Activated CD4-positive, CD25-positive, alpha-beta regulatory T cell (primary cell): ENCODE measurements at places on chromosomes 5 and 9.

DNA sequence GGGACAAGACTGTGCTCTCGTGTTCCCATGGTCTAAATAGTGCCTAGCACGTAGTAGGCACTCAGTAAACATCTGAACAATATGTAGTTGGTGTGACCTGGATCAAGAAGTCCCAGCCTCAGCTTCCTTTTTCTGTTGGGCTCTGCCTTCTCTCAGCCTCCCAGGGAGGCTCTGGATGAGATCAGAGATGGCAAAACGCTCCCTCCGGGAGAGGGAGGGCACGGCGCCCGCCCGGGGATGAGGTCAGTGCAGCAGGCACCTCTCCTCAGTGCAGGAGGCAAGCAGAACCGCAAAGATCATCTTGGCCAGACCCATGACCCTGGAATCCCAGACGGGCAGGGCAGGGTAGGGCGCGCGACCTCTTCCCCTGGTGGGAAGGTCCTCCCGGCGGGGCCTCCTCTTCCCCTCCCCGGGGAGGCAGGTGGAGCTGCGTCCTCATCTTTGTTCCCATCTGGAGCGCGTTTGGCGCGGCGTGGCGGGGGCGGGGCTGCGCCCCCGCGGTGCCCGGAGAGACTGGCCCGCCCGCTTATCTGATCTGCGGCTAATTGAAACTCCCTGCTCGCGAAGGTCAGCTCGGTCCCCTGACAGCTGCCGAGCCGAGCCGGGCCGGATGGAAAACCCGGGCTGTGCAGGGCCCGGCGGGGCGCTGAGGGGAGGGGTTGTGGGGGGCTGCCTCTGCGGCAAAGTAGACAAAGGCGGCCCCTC, 60.9 kb downstream of the CXXC5 start:
- DNase-seq: no peak

GRCh38 chr5:91225848-91226686, 157.1 kb downstream of the ARRDC3 start:
- peak; percentile 18 for DNase-seq

DNA sequence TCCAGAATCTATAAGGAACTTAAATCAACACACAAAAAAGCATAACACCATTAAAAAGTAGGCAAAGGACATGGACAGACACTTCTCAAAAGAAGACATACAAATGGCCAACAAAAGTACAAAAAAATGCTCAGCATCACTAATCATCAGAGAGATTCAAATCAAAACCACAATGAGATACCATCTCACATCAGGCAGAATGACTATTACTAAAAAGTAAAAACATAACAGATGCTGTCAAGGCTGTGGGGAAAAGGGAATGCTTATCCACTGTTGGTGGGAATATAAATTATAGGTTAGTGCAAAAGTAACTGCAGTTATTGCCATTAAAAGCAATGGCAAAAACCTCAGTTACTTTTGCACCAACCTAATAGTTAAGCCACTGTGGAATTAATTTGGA, 32.2 kb upstream of the SPATA31D4 start:
- no peak for DNase-seq

DNA sequence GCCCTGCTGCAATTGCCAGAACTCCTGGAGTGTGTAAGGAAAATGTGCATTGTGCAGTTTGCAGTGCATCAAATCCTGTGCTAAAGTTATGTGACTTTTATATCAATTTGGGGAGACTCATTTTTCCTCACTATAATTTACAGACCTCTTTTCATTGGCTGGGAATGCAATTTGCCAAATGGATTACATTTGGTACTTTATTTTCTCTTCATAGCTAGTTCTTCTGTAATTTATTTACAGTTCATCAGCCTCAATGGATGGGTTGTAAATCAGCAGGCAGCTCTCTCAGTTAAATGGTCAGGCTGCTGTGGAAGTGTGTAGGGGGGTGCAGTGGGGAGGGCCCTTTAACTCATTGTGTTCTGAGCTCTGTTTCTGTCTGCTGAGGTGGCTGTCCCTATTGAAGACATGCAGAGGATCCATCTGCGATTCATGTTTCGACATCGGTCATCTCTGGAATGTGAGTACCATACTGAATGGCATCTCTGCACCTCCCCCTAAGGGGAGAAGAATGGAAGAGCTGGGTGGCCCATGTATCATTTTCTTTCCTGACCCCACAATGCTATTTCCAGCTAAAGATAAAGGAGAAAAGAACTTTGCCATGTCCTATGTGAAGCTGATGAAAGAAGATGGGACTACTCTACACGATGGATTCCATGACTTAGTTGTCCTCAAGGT, 74.6 kb downstream of the DOCK2 start:
- DNase-seq: no peak

DNA sequence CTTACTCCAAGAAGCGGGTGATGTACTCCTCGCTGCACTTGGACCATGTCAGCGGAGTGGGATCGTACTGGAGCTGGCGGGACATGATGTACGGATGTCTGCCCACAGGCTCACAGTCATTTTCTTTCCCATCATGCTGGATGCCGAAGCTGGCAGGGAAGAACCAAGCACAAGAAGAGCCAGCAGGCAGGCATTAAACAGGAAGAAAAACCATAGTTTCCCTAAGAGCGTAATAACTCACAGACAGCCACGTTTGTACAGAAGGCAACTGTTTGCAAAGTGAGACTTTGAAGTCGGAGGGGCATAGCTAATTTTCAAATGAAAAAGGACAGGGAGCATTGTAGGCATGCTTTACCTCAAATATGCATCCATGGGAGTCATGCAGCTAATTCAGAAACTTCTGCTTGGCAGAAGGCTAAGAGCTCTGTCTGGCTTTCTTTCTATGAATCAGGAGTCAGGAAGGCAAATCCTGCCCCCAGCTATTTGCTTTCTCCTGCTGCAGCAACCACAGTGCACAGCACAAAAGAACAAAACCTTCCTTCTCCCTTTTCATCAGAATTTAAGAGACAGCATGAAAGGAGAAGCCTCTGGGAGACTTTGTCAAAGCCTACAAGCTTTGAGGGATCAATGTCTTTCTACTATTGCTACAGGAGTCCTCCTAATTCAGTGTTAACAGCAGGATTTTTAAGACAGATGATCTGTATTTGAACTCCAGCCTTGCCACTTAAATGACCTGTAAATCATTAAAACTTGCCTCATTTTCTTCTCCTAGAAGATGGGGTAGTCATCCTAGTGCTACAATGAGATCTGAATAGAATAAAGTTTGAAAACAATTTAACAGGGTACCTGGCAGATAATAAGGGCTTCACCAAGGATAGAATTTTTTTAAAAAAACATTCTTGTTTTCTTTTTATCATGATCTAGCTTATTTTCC, 209.1 kb downstream of the TARS1 start:
- no peak for DNase-seq

GRCh38 chr9:100999906-101000544, 28.5 kb upstream of the PLPPR1 start:
- DNase-seq: no peak

DNA sequence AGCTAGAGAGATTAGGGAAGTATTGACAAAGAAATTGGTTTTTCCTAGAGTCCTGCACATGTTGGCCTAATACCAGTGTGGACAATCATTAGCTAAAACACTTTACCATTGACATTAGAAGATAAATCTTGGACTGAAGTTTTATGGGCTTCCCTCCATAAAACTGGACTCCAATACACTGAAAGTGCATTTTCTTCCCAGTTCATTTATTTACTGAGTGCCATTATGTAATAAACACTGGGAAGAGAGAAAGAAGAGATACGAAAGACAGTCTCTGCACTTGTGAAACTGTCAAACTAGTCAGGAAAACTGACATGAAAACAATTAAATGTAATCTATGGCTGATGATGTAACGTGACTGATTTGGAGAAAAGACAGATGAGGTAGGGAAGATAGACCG, 539.3 kb downstream of the ZNF608 start:
- no peak for DNase-seq

DNA sequence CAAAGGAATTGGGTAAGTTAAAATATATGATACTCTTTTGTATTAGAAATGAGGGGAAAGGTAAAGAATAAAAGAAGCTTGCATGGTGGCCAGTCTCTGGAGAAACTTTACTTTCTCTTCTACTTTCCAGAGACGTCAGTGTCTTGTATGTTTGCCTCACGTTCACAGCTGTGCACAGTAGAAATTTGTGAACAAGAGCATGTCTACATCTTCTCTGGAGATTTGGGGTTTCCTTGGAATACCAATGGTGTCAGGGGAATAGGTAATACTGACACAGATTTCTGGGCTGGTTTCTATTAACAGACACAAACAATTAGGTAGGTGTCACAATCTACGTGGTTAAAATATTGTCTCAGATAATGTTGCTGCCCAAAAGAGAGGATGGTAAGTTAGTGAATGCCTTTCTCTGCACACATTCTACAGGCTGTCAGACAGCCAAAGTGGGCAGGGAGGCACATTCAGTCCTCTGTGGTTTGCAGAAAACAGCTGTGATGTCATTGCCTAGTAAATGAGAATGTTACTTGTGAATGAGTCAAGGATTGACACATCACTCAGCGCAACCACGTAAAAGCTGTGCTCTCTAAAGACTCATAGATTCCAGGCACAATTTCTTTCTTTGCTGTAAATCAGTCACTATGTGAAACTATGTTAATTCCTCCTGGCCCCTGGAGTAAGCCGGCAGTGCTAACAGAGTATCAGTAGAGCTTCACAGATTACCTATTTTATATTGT, 397.1 kb downstream of the MAN2A1 start:
- DNase-seq: no peak

- DNase-seq: no peak
These were observed 158.6 kb upstream of the DMRT1 start for GRCh38 chr9:682633-683508.
